ENCODE measurements at places on chromosomes 11 and 22.

- H3K4me1 ChIP-seq: peaks cover 28% of the 10 kb centered on the region
- peaks cover 48% of the 10 kb centered on the region for H3K36me3 ChIP-seq
- H3K27me3 ChIP-seq: no peaks in the 10 kb centered on the region
- ATAC-seq: no peak
Observed at GRCh38 chr11:316891-317301, 3.1 kb downstream of the IFITM1 start.

DNA sequence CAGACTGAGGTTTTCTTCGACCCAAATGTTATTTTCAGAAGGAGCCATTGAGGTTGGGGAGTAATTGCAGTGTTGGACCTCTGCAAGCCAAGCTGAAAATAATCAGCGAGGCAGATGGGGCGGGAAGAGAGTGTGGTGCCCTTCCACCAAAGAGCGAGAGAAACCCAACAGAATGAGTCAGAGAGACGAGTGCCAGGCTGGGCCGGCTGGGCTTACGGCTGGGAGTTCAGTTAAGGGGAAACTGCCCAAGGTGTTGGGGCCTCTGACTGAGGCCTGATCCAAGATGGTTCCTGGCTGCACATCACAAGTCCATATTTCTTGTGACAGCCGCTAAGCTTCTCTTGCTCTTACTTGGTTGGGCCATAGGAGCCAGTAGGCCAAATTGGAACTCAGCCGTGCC, 30.4 kb upstream of the CREB3L1 start:
- H3K27ac ChIP-seq: no peak overlapping the region
- no peak for ATAC-seq
- no peaks in the 10 kb centered on the region for H3K36me3 ChIP-seq
- no peaks in the 10 kb centered on the region for H3K4me1 ChIP-seq
- no peak overlapping the region for H3K4me3 ChIP-seq

GRCh38 chr11:102807921-102808320, 10.0 kb upstream of the MMP1 start:
- no peaks in the 10 kb centered on the region for H3K36me3 ChIP-seq
- no peak overlapping the region for H3K4me3 ChIP-seq
- H3K27me3 ChIP-seq: peaks cover 17% of the 10 kb centered on the region
- ATAC-seq: no peak

GRCh38 chr22:46604306-46604690, 15.9 kb upstream of the GRAMD4 start:
- H3K4me1 ChIP-seq: peaks cover 15% of the 10 kb centered on the region
- H3K27me3 ChIP-seq: no peaks in the 10 kb centered on the region
- peak; percentile 100 for ATAC-seq
- H3K4me3 ChIP-seq: peak overlapping the region; percentile 90

- H3K36me3 ChIP-seq: no peaks in the 10 kb centered on the region
- ATAC-seq: no peak
- H3K4me3 ChIP-seq: no peak overlapping the region
- peaks cover 3% of the 10 kb centered on the region for H3K4me1 ChIP-seq
- H3K27me3 ChIP-seq: peaks cover 28% of the 10 kb centered on the region
Observed at GRCh38 chr11:17490938-17491337, 14.3 kb upstream of the ABCC8 start.

DNA sequence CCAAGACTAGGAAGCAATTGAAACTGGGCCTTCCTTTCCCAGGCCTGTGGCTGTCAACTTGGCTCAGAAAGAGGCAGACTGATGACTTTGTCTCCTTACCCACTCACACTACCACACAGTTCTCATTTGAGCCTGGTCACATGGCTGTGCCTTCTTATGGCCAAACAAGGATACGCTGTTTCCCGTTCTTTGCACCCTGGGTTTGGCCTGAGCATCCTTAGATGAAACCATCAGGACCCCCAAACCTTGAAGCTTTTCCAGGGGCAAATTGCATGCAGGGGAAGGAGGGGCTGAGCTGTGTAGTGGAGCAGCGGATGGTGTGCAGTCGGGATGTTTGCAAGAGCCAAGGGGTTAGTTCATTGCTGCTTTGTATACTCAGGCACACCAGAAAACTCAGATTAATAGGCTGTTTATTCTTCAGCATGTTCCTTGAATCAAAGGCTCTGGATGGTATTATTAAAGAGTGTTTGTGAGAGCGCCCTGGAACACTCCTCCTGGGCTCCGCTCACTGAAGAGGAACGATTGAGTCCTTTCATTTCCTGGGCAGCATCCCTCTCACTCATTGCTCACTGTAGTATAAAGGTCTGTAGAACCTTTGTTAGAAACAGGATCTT, 69.8 kb downstream of the ARFGAP2 start:
- no peak overlapping the region for H3K4me3 ChIP-seq
- no peak overlapping the region for H3K27ac ChIP-seq

DNA sequence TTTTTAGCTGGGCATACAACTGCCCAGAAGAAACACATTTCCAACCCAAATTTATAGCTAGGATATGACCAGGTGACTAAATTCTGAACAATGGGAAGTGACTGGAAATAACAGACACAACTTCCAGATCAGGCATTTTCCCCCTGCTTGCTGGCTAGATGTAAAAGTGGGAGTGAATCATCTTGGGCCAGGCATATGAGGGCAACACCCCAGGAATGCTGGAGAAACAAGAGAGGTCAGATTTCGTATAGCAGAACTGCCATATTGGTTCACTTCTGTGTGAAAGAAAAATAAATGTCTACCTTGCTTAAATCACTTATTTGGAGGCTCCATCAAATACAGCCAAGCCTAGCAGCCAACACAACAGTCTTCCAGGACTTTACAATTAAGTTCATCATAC, 7.4 kb downstream of the ATL3 start:
- H3K27me3 ChIP-seq: no peaks in the 10 kb centered on the region
- peak overlapping the region; percentile 54 for H3K27ac ChIP-seq
- ATAC-seq: no peak
- H3K4me3 ChIP-seq: no peak overlapping the region
- peaks cover 16% of the 10 kb centered on the region for H3K4me1 ChIP-seq

DNA sequence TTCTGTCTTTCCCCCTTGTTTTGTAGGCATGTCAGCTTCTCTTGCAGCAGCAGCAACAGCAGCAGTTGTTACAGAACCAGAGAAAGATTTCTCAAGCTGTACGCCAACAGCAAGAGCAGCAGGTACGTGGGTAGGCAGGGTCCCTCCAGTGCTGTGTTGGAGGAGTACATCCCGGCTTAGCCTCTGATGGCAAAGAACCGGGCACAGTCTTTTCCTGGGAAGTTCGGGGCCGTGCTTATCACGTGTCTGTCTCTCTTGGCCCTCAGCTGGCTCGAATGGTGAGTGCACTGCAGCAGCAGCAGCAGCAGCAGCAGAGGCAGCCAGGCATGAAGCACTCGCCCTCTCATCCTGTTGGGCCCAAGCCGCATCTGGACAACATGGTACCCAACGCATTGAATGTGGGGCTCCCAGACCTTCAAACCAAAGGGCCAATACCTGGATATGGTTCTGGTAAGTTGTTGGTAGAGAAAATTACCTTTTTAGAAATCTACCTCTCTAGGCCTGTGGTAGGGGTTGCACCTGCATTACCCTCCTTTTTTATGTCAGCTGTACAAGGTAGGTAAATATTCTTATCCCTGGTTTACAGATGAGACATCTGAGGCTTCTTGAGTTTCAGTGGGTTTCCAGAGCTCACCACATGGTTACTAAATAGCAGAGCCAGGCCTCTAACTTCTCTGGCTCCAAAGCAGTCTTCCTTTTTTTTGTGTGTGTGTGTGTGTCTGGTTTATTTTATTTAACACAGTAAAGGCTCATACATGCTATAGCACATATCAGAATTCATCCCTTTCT, 45.2 kb upstream of the ADSL start:
- no peak overlapping the region for H3K27ac ChIP-seq
- peaks cover 5% of the 10 kb centered on the region for H3K4me1 ChIP-seq
- H3K4me3 ChIP-seq: peak overlapping the region; percentile 36
- H3K27me3 ChIP-seq: no peaks in the 10 kb centered on the region
- peaks cover 76% of the 10 kb centered on the region for H3K36me3 ChIP-seq

DNA sequence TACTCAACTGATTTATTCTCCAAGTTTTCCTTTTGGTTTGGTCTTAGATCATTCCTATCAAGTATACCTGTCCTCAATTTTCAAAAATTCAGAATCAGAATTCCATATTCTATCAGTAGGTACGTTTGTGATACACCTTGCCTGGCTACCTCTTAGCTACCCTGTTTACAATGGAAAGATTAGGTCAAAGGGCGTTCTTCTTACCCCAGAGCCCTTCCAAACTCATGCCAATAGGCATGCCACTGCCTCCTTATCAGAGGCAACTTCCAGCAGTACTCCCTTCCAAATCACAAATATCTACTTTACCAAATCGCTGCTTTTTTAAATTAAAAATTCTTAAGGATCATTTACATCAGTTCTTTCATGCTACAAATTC, 1.0 kb downstream of the PATL1 start:
- peak overlapping the region; percentile 97 for H3K27ac ChIP-seq
- peak overlapping the region; percentile 94 for H3K4me3 ChIP-seq
- no peak for ATAC-seq

- H3K27ac ChIP-seq: no peak overlapping the region
- H3K27me3 ChIP-seq: no peaks in the 10 kb centered on the region
- no peak for ATAC-seq
Observed at GRCh38 chr11:56846631-56847576, 98.4 kb upstream of the OR9G4 start.

GRCh38 chr11:75025561-75025960, 36.8 kb downstream of the NEU3 start:
- H3K36me3 ChIP-seq: no peaks in the 10 kb centered on the region
- no peak overlapping the region for H3K27ac ChIP-seq
- no peak for ATAC-seq
- H3K27me3 ChIP-seq: no peaks in the 10 kb centered on the region
- no peak overlapping the region for H3K4me3 ChIP-seq
- no peaks in the 10 kb centered on the region for H3K4me1 ChIP-seq

- no peak overlapping the region for H3K27ac ChIP-seq
- H3K4me3 ChIP-seq: no peak overlapping the region
- no peaks in the 10 kb centered on the region for H3K4me1 ChIP-seq
Observed at GRCh38 chr22:49353235-49353634, 474.4 kb downstream of the BRD1 start.

GRCh38 chr11:1618231-1618630, 3.7 kb downstream of the KRTAP5-4 start:
- H3K27me3 ChIP-seq: peaks cover 9% of the 10 kb centered on the region
- no peaks in the 10 kb centered on the region for H3K36me3 ChIP-seq
- H3K4me1 ChIP-seq: peaks cover 6% of the 10 kb centered on the region
- H3K4me3 ChIP-seq: no peak overlapping the region
- no peak for ATAC-seq

DNA sequence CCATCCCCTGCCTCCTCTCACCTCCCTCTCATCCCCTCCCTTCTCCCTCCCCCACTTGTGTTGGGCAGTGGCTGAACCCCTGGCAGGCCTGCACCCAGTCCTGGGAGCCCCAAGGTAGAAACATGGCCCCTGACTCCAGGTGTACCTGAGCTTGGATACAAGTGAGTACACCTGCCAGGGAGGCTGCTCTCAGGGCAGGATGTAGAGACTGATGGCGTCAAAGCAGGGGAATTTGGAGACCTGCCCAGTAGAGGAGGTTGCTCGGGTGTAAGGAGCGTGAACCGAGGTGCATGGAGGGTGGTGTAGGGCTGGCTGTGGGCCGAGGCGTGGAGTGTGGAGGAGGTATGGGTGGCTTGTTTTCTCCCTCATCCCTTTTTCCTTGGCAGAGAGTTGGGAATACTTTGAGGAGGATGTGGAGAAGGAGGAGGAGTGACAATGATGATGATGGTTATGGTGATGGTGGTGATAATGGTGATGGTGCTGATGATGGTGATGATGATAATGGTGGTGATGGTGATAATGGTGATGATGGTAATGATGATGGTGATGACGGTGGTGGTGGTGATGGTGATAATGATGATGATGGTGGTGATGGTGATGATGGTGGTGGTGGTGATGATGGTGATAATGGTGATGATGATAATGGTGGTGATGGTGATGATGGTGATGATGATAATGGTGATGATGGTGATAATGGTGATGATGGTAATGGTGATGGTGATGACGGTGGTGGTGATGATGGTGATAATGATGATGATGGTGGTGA, 12.3 kb downstream of the MRGPRG start:
- peak; percentile 28 for ATAC-seq
- H3K36me3 ChIP-seq: no peaks in the 10 kb centered on the region
- H3K4me3 ChIP-seq: no peak overlapping the region
- H3K27ac ChIP-seq: no peak overlapping the region

DNA sequence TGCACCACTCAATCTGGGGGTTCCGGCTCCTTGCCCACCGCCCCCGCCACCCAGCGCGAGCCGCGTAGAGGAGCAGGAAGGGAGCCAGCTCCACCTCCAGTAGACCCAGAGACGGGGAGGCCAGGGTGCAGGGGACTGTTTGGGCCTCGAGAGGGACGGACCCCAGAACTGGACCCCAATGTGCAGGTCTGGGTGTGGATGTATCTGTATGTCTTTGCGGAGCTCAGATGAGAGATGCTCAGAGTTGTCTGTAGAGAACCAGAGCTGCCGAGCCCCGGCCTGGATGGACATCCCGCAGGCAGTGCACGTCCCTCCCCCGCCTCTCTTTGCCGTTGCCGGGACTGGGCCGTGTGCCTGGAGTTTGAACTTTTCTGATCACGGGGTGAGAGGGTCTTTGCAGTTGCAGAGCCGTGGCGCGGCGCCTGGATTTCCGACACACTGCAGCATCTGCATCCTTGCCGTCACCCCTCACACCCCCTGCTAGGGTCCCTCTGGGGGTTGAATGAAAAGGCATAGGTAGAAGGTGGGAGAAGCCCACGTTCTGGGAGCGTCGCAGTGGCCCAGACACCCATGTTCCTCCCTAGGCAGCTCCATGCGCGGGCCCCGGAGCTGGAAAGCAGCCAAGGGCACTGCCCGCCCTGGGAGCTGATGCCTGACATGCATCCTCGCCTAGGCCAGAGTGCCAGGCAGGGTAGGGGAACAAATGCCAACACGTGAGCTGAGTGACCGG, 105.2 kb downstream of the KCNQ1 start:
- H3K36me3 ChIP-seq: no peaks in the 10 kb centered on the region
- peaks cover 5% of the 10 kb centered on the region for H3K4me1 ChIP-seq
- H3K4me3 ChIP-seq: no peak overlapping the region
- H3K27ac ChIP-seq: no peak overlapping the region
- H3K27me3 ChIP-seq: no peaks in the 10 kb centered on the region
- ATAC-seq: no peak

DNA sequence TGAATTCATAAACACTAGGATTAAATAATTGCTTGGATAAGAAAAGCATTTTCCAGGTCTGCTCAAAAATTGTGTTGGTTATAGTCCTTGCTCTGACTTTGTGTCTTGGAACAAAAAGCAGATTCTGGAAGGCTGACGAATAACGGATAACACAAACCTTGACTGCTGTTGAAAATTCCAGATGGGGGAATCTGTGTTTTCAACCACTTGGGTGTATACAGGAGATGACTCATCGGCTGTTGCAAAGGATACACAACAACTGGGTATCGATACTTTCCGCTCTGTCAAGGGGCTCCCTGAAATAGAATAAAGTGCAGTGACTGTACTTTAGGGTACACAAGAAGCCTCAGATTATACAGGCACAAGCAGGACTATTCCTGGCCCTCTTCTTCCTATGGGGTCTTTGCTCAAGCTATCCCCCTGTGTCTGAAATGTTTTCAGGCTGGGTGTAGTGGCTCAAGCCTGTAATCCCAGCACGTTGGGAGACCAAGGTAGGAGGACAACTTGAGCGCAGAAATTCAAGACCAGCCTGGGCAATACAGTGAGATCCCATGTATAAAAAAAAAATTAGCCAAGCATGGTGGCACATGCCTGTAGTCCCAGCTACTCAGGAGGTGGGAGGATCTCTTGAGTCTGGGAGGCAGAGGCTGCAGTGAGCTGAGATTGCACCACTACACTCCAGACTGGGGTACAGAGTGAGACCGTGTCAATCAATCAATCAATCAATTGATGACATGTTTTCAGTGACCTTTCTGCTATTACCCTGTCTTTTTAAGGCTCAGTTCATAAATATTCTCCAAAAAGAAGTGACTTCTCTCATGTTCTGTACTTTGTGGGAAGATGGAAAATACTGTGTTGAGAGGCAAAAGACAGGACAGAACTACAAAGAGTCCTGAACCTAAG, 48.6 kb upstream of the UCP3 start:
- H3K27ac ChIP-seq: no peak overlapping the region
- no peaks in the 10 kb centered on the region for H3K4me1 ChIP-seq
- ATAC-seq: no peak
- peaks cover 55% of the 10 kb centered on the region for H3K36me3 ChIP-seq
- H3K4me3 ChIP-seq: no peak overlapping the region

All from activated T-helper 17 cell treated with anti-CD3 and anti-CD28 coated beads, Interleukin-2, amount 50 U/mL, for 72 hours (primary cell).